ENCODE measurements at places on chromosomes 11 and 22.

DNA sequence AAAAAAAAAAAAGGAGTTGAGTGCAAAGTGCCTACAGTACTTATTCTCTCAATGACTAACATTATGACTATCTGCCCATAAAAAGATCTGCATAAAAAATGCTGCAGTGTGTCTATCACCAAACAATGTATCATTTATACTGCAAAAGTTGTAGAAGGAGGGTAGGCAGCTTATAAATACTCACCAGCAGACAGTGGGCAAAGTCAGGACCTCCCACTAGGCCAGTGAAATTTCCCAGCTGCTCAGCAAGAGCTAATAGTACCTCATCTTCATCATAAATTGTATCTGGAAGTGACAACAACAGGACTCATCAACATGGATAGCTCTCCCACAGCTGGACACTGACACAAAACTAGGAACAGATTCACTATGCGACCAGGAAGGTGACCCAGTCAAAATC lies 1.6 kb downstream of the PPP2R1B start:
- no peak for DNase-seq

GRCh38 chr22:47571616-47572015 lies 809.2 kb downstream of the TBC1D22A start:
- no peak for DNase-seq

GRCh38 chr22:46500201-46500600 lies 37.2 kb downstream of the CELSR1 start:
- DNase-seq: no peak

DNA sequence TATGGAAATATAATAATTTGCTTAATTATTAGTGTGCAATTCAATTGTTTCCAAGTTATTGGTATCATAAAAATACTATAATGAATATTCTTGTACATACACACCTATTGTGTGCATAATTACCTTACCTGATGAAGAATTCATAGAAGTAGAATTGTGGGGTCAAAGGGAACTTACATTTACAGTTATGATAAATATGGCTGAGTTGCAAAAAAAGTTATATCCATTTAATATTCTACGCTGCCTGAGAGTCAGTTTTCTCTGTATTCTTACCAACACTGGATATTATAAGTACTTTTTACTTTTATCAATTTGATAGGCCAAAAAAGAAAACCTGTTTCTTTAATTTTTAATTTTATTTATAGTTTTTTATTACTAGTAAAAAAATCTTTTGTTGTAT lies 2.1 kb upstream of the PSMA1 start:
- DNase-seq: no peak

- DNase-seq: no peak
Measured at GRCh38 chr22:45524157-45524556, 21.5 kb downstream of the FBLN1 start.

- DNase-seq: no peak
Measured at GRCh38 chr22:30212363-30212995, 34.1 kb downstream of the LIF start.

- DNase-seq: no peak
Measured at GRCh38 chr11:15711311-15711710, 596.6 kb downstream of the INSC start.

GRCh38 chr11:69943506-69943905 lies 124.3 kb upstream of the FGF3 start:
- DNase-seq: no peak
